ENCODE measurements at places on chromosomes 2 and 18.

DNA sequence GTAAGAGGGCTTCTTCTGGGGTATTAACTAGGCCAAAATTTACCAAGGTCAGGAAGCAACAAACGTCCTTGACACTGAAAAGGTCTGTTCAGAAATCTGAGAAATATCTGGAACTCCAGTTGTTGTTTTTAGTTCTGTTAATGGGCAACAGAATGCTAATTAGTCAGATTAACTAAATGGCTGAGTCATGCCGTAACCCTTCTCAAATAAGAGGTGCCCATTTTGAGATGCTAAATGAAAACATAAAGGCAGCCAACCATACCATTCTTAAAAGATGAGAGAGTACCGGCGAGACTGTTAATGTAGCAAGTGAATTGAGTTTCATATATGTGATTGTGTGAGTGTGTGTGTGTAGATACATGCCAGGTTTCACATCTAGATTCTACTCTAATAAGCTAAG is 147.9 kb upstream of the GAREM1 start:
- no peak for DNase-seq

- DNase-seq, result no peak
Measured at GRCh38 chr2:205698286-205699268, 16.3 kb downstream of the NRP2 start.

DNA sequence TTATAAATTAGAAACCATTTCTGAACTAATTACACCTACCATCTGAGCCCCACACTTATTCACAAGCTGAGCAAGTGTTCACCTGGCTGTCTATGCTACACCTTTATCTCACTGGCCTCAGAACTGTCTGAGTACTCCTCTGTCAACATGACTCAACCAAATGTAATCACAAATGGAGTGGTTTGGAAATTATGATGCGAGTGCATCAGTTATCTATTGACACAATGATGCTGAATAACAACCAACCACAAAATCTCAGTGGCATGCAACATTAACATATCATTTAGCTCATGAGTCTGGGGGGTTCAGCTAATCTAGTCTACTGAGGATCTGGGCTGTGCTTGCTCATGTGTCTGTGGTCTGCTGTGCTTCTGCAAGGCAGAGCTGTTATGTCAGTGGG is 184.2 kb upstream of the NXPH2 start:
- DNase-seq, result no peak

DNA sequence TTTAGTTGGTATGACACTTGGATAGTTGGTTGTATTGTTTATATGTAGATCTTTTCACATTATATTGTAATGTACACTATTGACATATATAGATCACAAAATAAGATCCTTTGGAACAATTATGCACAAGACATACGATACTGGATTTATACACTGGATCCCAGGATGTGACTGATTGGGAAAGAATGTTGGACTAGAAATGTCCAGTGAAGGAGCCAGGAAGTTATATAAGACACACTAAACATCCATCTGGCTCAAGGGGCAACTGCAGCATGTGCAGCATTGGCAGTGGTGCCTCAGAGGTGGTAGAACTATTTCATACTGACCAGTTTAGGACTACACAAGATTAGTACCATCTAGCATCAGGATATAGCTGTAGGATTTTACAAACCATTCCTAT is 104.9 kb downstream of the TRABD2A start:
- DNase-seq, result no peak

GRCh38 chr2:136323195-136323594 is 205.2 kb upstream of the CXCR4 start:
- no peak for DNase-seq

DNA sequence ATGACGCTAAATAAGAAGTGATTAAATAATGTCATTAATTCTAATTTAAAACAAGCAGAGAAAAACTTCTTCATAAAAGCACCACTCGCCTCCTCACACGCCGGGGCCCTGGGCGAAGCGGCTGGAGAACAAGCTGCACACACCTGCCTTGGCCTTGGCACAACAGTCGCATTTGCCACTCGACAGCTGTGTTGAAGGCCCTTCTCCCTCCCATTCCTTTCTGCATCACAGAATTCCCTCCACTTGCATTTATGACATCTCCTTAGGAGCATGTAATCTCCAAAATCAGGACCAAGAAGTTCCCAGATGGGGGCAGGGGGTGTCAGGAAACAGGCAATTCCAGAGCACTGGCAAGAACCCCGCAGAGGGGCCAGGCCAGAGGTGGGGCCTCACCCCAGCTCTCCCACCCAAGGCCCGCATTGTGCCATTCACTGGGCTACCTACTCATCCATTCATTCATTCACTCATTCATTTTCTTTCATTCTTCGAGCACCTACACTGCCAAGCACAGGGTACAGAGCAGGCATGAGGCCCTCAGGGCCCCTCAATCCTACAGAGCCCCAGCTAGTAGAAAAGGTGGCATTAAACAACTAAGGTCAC is 6.4 kb downstream of the HDAC4 start:
- no peak for DNase-seq

DNA sequence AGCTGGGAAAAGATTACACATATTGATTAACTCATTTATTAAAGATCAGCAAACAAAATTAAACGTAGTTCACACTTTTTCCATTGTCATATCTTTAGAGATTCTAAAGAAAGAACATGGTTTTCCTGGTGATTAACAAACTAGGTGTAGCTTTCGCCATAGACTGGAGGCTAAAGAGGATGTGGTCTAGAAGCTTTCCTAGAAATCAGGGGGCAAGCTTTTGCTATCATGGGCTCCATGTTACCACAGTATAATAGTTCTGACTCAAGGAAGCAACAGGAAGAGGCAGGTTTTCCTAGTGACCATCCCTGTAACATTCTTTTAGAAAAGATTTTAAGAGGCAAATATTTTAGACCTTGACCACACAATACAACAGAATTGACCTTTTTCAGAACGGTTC is 232.7 kb downstream of the METTL4 start:
- DNase-seq, result no peak

DNA sequence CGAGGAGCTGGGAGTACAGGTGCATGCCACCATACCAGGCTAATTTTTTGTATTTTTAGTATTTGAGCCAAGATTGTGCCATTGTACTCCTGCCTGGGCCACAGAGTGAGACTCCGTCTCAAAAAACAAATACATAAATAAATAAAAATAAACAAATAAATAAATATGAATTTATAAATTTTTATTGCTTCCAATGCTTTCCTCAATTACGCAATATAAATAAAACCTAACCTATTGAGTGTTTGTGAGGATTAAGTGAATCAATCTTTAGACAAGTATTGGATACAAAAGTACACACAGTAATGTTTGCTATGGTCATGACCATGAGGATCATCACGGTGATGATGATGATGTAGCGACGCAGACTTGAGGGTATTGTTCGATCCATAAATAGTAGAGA is 257.4 kb downstream of the ASXL3 start:
- no peak for DNase-seq

GRCh38 chr2:173521450-173522192 is 166.9 kb downstream of the CDCA7 start:
- no peak for DNase-seq

- DNase-seq, result no peak
Measured at GRCh38 chr2:149666809-149667320, 79.3 kb upstream of the MMADHC start.

- no peak for DNase-seq
Measured at GRCh38 chr18:9868857-9869714, 16.7 kb upstream of the TXNDC2 start.

DNA sequence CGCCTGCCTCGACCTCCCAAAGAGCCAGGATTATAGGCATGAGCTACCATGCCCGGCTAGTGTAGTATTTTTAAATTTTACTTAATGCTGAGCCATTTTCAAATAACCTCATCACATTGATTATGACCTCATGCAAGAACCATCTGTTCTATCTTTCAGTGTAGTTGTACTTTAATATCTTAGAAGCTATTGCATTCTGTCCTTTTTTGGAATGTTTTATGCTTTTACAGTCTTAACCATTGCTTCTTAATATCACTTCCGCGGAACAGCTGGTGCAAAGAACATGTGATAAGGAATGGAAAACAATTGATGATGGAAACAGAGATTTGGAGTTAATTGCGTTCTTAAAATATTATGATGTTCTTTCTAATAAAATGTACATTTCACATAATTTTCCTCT is 2.7 kb downstream of the GEN1 start:
- no peak for DNase-seq

GRCh38 chr18:58224425-58224750 is 180.4 kb downstream of the NEDD4L start:
- DNase-seq, result no peak

DNA sequence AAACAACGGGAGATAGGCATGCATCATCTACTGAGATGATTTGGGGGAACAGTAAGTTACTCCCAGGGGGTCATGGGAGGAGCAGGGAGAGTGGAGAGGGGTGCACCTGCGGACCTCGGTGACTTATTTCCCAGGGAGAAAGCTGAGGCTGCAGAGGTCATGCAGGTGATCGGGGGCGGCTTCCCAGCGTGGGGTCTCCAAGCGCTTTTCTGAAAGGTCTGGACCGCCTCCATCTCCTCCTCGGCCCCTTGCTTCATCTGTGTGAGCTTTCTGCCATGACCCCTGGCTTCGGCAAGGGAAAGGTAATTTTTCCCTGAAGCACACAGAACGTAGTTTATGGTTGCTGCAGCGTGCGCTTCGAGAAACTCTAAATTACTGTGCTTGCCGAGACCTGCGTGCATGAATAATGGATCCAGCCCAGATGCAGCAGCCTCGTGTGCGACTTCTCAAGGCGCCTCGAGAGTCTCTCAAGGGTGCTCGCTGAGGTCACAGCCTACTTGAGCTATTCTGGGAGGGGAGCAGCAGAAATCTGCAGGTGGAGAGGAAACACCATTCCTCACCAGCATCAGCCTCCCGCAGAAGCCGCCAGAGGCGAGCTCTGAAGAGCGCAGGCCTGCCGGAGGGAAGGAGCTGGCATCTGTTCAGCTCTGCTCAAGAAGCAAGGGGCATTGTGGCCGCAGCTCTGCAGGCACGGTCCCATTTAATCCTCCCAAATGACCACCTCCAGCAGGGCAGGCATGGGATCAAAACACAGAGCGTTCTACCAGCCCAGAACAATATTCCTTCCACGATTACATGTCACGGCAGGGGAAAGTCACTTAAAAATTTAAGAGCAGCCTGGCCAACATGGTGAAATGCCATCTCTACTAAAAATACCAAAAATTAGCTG is 308.4 kb upstream of the MYT1L start:
- DNase-seq, result no peak

- no peak for DNase-seq
Measured at GRCh38 chr2:139885921-139886498, 1105.8 kb upstream of the NXPH2 start.

GRCh38 chr18:48541026-48541746 is 2.4 kb downstream of the CTIF start:
- DNase-seq, result no peak

DNA sequence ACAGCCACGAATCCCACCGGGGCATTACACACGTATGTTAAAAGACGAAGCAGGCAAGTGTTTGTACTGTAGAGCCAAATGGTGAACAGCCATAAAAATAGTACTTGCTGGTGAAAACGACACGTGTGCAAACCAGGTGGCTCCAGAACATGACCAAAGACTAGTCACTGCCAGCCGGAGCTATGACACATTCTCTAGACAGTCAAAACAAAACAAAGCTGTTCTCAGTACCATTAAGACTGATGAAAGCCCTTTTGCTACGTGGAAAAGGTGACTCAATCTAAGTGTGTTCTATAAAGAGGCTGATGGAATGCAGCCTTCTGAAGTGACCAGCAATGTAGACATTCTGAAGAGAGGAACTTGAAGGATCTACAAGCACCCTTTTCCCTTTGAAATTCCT is 367.7 kb upstream of the NETO1 start:
- no peak for DNase-seq

DNA sequence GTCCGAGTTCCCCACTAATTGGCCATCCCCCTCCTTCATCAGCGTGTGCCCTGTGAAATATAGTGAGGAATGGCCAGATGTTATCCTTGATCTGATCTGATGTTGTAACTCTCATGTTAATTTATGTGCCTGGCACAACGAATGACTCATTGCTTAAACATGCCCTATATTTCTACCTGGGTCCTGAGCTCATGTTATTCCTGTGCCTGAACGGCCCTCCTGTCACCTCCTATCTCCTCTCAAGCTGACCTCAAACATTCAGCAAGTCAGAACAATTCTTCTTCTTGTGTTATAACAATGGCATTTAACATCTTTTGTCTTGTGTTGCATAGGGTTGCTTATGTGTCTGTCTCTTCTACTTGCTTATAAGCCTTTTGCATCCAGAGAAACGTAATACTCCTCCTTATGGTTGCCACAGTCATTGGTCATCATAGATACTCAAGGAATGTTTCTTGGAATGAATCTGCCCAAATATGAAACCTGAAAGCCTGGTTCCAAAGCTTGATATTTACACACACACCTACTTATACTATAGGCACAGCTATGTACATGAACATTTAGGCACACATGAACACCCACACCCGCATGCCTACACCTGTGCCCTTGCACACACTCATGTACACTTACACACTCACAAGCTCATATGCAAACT is 80.2 kb upstream of the PHLPP1 start:
- DNase-seq, result no peak

DNA sequence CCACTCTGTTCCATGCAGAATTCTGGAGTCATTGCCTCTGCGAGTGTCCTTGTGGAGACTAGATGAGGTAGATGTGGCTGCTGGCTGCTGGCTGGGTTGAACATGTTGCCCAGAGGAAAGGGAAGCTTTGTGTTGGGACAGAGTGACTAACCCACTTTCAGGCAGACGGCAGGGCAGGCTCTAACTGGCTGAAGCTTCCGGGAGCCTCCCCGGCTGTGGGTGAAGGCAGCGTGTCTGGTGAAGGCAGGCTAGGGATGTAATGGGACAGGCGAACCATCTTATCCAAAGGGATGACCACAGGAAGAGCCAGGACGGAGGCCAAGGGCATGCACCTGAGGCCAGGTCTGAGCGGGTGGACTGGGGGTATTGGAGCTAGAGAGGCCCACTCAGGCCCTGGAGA is 16.0 kb downstream of the ASPRV1 start:
- DNase-seq, result no peak

DNA sequence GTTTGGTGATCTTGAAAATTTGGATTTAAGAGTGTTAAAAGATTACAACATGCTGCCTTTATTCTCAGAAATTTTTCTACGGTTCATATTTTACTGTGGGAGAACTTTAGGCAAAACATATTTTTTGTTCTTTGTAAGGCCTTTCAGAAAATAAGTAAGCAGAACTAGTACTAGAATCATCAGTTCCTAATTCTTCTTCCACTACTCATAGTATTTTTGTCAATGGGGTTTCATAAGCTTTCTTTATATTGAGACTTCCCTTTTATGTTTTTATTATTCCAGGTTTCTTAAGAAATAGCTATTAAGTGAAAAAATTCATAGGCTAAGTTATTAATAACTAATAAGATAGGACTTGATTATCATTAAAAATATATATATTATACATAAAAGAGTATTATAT is 12.4 kb downstream of the UGGT1 start:
- no peak for DNase-seq

GRCh38 chr2:145744541-145745386 is 1224.8 kb upstream of the ZEB2 start:
- DNase-seq, result no peak

DNA sequence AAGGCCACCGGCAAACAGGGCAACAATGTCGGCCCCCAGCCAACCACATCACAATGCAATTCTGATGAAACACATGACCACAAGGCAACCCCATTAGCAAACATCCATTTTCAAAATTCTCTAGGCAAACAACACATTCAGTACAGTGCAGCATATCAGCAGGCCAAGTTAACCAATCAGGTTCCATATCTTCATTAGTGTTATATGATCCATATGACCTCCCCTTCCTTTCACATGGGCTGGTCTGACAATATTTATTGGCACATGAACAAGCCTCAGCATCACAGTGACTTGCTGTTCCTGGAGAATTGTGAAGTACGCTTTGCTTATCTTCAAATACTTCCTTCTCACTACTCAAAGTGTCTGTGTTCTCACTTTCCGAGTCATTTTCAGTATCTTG is 19.8 kb downstream of the RNF103 start:
- no peak for DNase-seq

Measured in T-helper 9 cell (primary cell).